MM.1S (cell line): ENCODE measurements at places on chromosomes 3 and 15.

DNA sequence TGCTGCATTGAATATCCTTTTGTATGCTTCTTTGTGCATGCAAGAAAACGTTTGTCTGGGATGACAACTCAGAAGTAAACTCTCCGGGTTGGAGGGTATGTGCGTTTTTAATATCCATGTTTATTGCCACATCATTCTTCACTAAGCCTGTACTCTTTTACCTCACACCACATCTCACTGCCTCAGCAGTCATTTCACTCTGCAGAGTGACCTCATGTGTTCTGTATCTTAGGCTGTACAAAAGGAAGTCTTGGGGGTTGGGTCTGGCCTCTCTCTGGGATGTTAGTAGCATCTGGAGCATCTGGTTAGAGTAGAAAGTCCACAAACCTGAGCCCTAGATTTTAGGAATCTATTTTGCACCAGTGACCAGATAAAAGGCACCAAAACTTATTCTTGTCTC is 16.1 kb downstream of the CACNA1D start:
- no peak overlapping the region for H3K4me3 ChIP-seq
- H3K27ac ChIP-seq = no peak overlapping the region
- no peaks in the 10 kb centered on the region for H3K27me3 ChIP-seq
- H3K4me1 ChIP-seq = no peaks in the 10 kb centered on the region
- DNase-seq = no peak
- no peaks in the 10 kb centered on the region for H3K36me3 ChIP-seq

GRCh38 chr3:9750556-9751411 is 1.0 kb downstream of the OGG1 start:
- H3K4me3 ChIP-seq = peak overlapping the region; percentile 96
- H3K4me1 ChIP-seq = peaks cover 6% of the 10 kb centered on the region
- peaks cover 3% of the 10 kb centered on the region for H3K36me3 ChIP-seq
- H3K27me3 ChIP-seq = no peaks in the 10 kb centered on the region

GRCh38 chr3:66644549-66644948 is 143.7 kb upstream of the LRIG1 start:
- no peaks in the 10 kb centered on the region for H3K4me1 ChIP-seq
- H3K27ac ChIP-seq = no peak overlapping the region
- H3K27me3 ChIP-seq = no peaks in the 10 kb centered on the region
- no peak overlapping the region for H3K4me3 ChIP-seq
- H3K36me3 ChIP-seq = no peaks in the 10 kb centered on the region

DNA sequence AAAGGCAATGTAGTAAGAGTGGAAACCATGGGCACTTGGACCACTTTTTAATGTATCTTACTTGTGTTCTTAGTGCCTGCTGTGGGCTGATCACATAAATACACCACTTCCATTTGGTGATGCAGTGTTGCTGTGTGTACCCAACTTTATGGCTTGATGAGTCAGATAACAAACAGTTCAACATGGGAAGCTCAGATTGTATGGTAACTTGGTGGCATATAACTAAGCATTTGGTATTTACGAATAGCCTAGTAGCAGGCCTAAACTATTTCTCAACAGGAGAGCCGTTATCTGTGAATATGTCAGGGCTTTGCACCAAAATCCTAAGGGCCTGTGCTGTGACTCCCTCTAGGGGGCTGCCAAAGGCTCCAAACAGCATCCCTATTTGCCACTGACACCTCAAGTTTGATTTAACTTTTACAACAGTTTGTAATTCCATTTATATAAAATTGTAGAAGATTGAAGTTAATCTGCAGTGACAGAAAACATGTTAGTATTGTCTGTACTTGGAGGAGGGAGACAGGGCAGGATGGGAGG is 640.4 kb upstream of the CADM2 start:
- H3K27ac ChIP-seq = no peak overlapping the region
- no peaks in the 10 kb centered on the region for H3K27me3 ChIP-seq
- no peaks in the 10 kb centered on the region for H3K36me3 ChIP-seq
- DNase-seq = no peak
- no peaks in the 10 kb centered on the region for H3K4me1 ChIP-seq

- H3K4me3 ChIP-seq = no peak overlapping the region
- H3K4me1 ChIP-seq = peaks cover 17% of the 10 kb centered on the region
- H3K27me3 ChIP-seq = no peaks in the 10 kb centered on the region
- no peak for DNase-seq
- H3K36me3 ChIP-seq = no peaks in the 10 kb centered on the region
- H3K27ac ChIP-seq = no peak overlapping the region
Observed at GRCh38 chr3:48474619-48475018, 28.1 kb downstream of the ATRIP start.

DNA sequence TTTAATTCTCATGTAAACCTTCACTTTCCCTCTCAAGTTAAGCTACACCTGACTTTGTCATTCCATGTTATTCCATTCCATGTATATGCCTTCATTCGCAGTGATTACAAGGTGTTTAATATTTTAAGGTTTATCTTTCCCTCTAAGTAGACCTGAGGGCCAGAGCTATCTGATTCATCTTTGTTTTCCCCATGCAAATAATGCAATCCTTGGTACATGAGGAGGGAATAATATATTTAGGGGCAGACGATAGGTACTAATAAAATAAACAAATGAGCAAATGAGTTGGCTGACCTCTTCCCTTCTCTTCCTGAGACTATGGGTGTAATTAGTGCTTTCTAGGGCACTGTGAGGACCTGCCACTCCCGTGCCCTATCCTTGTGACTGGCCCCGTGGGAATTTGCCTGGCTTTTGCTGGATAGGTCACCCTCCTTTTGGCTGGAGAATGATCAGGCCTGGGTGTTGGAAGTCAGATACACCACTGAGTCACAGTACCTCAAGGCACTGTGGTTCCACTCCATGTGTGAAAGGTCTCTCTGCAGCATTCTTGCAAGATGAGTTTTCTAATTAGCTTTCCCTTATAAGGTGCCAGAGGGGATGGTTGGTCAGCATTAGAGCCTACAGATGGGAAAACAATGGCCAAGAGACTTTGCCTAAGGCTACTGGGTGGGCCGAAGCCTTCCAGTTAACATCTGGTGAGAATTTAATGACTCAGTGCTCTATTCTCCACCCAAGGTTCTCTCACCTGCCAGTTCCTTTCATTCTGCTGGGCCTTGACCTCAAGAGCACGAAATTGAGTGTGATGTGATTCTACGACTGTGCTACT is 183.2 kb downstream of the P3H2 start:
- no peaks in the 10 kb centered on the region for H3K27me3 ChIP-seq
- no peak overlapping the region for H3K27ac ChIP-seq
- no peak overlapping the region for H3K4me3 ChIP-seq
- no peaks in the 10 kb centered on the region for H3K4me1 ChIP-seq

- no peak overlapping the region for H3K4me3 ChIP-seq
- H3K27me3 ChIP-seq = no peaks in the 10 kb centered on the region
- H3K36me3 ChIP-seq = no peaks in the 10 kb centered on the region
- DNase-seq = no peak
- no peaks in the 10 kb centered on the region for H3K4me1 ChIP-seq
- no peak overlapping the region for H3K27ac ChIP-seq
Observed at GRCh38 chr3:57063032-57063431, 2.6 kb downstream of the SPATA12 start.

DNA sequence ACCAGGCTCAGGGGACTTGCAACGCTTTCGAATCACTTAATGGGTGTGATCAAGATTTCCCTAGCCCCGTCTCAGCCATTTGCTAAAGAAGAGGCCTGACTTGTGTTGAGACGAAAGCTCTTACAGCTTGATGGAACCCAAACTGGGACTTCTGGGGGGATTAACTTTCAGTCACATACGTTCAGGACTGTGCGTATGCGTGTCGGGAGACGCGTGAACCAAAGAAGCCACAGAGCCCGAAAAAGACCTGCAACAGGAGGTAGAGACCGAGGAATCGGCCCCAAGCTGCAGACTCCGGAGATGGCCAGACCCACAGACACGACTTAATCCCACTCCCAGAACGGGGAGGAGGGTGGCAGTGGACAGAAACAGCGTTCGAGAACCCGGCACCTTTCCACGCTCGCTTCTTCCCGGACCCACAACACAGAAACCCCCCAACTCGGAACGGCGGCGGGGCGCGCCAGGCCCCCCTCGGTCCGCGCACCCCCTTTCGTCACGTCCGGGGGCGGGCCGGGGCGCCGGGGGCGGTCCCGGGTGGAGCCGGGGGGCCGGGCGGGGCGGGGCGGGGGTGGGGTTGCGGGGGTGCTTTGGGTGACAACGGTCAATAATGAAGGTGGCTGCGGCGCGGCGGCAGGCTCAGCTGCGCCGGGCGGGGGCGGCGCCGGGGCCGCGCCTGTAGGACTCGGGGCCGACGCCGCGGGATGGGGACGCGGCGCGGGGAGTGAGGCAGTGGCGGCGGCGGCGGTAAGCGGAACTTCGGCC is at the start of gene ATP11B:
ATP11B (plus strand) TSS at position 604 of the 762 bp plus-strand sequence. CDS start 256 bp downstream, outside the sequence.
- DNase-seq = peak; percentile 91
- H3K27me3 ChIP-seq = no peaks in the 10 kb centered on the region
- H3K27ac ChIP-seq = peak within 1 kb of the TSS; percentile 78

DNA sequence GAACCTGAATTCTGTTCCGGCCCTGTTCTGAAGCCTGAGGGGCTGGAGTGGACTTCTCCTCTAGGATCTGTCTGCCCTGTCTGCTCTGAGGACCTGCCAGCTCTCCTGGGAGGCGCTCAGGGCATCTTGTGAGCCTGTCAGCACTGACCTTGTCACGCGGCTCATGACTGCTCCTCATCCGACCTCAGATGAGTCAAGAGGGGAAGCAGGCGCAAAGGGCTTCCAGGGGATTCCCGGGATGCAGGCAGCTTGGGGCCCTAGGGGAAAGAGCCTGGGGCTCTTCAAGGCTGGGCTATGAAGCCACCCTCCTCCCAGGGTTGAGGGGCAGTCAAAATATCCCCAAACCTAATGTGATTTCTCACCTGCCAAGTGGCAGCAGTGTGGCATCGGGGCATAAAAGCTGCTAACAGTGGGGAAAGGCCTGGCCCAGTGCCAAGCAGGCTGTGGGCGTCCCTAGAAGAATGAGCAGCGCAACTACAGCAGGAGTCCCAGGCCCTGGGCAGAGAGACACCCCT is 27.6 kb upstream of the ANKDD1A start:
- DNase-seq = no peak
- H3K27ac ChIP-seq = peak overlapping the region; percentile 30; the same call in 1 of the 2 replicates
- H3K4me1 ChIP-seq = peaks cover 25% of the 10 kb centered on the region
- H3K4me3 ChIP-seq = no peak overlapping the region

DNA sequence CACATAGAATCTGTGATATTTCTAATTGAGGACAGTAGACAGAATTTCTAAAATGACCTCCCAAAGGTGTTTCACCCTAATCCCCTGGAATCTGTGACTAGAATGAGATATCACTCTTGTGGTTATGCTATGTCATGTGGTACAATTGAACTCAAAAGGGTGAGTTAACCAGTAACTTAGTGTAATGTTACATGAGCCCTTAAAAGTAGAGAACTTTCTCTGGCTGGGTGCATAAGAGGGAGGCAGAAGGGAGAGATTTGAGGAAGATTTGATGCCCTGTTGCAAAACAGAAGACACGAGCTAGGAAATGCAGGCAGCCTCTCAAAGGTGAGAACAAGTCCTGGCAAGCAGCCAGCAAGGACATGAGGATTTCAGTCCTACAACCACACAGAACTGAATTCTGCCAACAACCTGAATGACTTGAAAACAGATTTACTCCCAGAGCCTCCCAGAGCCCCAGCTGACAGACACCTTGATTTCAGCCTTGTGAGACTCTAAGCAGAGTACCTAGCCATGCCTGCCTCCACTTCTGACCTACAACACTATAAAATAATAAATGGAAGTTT is 160.3 kb downstream of the MTHFS start:
- H3K27me3 ChIP-seq = no peaks in the 10 kb centered on the region
- H3K36me3 ChIP-seq = no peaks in the 10 kb centered on the region
- DNase-seq = no peak
- no peaks in the 10 kb centered on the region for H3K4me1 ChIP-seq
- H3K4me3 ChIP-seq = no peak overlapping the region

GRCh38 chr3:99681976-99682375 is 43.6 kb downstream of the COL8A1 start:
- H3K4me1 ChIP-seq = peaks cover 14% of the 10 kb centered on the region
- no peak for DNase-seq
- peak overlapping the region; percentile 74 for H3K27ac ChIP-seq
- H3K27me3 ChIP-seq = no peaks in the 10 kb centered on the region
- H3K4me3 ChIP-seq = peak overlapping the region; percentile 5; the same call in 1 of the 2 replicates
- H3K36me3 ChIP-seq = no peaks in the 10 kb centered on the region

- DNase-seq = no peak
- H3K27me3 ChIP-seq = no peaks in the 10 kb centered on the region
- peak overlapping the region; percentile 26; the same call in 1 of the 2 replicates for H3K27ac ChIP-seq
- peaks cover 26% of the 10 kb centered on the region for H3K4me1 ChIP-seq
- H3K4me3 ChIP-seq = no peak overlapping the region
Observed at GRCh38 chr3:23713641-23714040, 92.1 kb upstream of the UBE2E1 start.

DNA sequence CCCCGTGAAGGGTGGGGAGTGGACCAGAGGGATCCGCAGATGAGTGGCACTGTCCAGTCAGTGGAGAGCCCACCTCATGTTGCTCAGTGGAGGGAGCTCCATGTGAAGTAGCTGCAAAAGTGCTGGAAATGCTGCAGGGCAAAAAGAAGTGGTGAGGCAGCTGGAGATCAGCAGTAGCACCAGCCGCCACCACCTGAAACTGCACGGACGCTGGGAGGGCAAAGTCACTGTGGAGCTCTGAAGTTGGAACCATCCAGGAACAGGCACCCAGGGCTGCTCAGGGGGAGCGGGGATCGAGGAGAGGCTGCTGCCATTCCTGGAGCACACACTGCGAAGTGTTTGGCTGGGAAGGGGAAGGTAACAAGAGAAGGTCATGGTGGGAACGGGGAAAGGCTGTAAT is 6.4 kb upstream of the ALDH1L1 start:
- no peak overlapping the region for H3K27ac ChIP-seq
- no peak for DNase-seq
- H3K4me1 ChIP-seq = no peaks in the 10 kb centered on the region
- H3K4me3 ChIP-seq = no peak overlapping the region

DNA sequence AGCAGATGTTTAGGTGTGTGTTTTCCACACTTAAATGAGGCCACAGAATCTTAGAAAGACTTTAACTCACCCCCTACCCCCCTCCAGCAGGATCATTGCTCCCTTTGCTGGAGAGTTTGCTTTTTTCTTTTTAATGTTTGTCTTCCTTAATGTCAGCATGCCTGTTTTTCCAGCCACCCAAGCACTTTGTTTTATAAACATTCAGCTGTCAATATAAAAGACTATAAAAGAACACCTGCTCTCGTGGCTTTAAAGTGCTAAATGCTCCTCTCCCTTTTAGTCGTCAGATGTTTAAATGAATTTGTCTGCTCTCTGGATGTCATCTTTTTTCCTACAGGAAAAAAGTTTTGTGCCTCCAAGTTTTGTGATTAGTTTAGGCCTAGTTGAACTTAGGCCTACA is 61.7 kb downstream of the SIDT1 start:
- no peaks in the 10 kb centered on the region for H3K4me1 ChIP-seq
- no peak overlapping the region for H3K27ac ChIP-seq
- no peaks in the 10 kb centered on the region for H3K36me3 ChIP-seq
- no peak overlapping the region for H3K4me3 ChIP-seq
- DNase-seq = no peak
